ENCODE measurements at places on chromosomes 12 and 14.

DNA sequence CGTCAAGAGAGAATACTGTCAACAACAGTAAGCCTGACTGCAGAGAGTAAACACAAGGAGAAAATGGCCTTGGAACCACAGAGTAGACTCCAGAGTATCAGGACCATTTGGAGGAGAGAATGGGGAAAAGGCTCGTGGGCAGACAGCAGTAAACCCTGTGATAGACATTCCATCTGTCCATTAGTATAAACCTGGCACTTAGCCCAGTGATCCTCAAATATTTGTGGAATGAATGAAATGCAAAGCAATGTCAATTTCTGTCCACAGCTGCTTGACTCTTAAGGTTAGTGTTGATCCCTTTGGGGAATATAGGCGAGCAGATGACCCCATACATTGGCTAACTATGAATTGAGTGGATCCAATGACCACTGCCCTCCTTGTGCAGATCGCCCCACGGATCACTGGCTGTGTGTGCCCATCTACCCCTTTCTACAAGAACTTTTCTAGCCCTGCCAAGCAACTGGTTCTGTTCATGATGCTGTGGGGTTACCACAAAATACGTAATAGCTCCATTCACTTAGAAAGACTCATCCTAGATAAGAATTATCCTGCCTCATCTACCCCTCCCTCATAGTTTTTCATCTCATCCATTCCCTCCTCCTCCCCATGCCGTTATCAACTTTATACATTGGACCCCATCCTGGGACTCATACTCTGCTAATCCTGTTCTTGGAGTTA lies 846.8 kb downstream of the NRXN3 start:
- no peak for DNase-seq

DNA sequence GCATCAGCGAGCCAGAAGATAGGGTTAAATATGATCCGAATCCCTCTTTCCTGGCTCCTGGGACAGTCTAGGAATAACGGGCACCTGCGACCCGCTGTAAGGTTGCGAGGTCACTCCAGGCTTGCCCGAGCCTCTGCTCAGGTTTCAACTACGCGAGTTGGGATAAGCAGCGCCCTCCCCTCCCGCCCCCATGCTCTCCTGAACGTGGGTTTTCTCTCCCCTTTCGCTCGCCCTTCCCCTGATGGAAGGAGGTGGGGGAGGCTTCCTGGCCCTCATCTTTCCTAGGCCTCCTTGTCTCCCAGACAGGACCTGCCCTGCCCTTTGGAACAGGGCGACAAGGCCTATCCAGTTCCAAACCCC lies 753 bp upstream of the ATP5MC2 start:
- DNase-seq, result no peak

- DNase-seq, result peak; percentile 87
Measured at GRCh38 chr14:58439476-58439875, 12.0 kb downstream of the KIAA0586 start.

DNA sequence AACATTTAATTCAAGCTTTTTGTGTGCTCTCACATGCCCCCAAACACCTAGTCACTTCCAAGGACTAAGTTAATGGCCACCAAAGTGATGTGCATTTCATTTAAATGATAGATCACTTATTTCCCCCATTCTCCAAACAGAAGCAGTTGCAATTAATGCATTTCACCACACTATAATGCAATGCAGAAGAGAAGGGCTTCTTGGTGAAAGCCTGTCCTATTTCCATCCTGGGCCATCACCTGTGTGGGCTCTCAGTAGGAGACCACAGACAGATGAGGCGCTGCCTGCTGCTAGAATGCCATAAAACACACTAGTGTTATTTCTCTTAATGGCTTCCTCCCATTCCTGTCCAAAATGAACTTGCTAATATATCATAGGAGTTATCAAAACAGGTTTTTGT lies 151.2 kb downstream of the GPR65 start:
- DNase-seq, result no peak

DNA sequence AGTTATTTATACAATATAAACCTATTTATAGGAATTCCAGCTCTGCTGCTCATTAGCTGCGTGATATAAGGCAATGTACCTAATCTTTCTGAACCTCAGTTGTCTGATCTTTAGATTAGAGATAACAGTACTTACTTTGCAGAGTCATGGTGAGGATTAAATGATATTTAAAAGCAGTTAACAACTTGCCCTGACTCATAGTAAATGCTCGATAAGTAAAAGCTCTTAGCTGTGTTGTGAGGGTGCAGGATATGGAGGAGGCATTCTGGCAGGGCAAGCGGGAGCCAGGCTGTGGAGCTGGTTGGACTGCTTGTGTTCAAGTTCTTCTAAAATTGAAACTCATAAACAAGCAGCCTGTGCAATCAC lies 140.0 kb upstream of the PRICKLE1 start:
- no peak for DNase-seq

DNA sequence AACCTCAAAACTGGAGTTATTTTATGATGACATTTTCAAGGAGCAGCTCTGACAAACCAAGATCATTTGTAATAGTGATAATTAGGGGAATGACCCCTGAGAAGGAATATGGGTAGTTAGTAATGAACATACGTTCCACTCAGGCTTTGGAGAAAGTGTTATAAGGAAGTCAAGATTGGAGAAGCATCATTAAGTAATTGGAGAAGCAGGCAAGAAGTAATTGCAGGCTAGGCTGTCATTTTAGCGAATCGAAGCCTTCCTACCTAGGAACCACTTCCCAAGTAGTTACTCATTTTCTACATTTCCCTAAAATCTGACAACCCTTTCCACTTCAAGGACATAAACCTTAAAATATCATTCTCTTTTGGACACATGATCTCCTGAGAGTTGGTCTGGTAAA lies 1.2 kb downstream of the EDDM3B start:
- peak; percentile 45 for DNase-seq

- DNase-seq, result no peak
Measured at GRCh38 chr12:50614167-50614759, 109.5 kb downstream of the DIP2B start.

DNA sequence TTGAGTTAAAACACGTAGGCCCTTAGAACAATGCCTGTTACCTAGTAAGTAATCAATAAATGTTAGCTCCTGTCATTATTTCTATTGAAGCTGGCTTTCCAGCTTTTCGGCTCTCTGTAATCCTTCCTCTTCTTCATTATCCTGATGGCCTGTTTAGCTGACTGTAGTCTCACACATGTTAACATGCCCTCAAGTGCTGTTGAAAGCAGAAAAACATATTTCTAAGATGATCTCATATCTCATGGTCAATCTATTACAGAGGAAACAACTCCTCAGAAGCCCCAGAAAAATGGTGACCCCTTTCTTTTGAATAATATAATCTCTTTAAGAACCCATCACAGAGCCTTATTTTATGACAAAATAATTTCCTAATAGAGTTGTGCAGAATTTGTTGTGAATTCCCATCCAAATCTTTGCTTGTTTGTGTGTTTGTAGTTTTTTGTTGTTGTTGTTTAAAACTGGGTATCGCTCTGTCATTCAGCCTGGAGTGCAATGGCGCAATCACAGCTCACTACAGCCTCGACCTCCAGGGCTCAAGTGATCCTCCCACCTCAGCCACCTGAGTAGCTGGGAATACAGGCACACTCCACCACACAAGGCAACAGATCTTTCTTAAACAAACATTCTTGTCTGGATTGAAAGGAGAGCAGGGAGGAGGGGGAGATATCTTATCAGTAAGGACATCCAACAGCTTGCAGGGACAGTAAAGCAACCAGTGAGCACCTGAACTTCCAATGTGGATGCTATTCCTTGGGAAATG lies 242.5 kb upstream of the CAND1 start:
- no peak for DNase-seq

DNA sequence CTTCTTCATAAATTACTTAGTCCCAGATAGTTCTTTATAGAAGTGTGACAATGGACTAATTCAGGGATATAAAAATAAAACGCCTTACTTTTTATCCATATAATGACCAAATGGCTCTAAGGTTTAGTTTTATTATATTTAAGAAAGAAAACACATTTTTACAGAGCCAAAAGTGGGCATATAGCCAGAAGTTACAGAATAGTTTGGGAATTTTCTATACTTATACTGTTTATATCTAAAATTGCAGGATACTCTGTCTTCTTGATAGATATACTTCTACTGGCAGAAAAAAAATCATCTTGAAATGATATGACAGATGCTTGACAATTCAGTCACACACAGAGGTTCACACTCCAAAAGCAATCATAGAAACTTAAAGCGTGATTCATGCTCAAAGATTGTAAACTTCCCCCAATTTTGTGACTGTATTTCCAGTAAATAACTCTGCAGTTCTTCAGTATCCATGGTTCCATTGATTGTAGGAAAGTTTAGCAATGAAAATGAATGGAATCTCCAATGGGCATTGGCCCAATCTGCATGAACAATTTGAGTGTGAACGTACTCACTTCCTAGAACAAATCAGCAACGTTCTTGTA lies 307.8 kb downstream of the NOVA1 start:
- DNase-seq, result no peak

DNA sequence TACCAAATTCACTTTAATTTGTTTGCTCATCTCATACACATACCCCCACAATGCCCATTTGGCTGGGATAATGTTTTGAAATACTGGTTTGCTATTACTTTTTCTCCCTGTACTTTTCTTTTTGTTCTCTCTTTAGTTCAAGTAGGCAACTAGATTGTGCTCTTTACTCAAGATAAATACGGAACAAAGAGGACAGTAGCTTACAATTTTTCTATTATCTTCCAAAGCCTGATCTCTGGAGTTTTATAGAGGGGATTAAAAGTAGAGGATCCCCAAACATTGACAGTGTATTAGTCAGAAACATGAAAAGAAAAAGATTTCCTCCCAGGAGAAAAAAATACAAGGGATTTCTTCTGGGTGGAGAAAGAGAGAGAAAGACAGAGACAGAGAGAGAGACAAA lies 102.1 kb upstream of the FSCB start:
- DNase-seq, result no peak

DNA sequence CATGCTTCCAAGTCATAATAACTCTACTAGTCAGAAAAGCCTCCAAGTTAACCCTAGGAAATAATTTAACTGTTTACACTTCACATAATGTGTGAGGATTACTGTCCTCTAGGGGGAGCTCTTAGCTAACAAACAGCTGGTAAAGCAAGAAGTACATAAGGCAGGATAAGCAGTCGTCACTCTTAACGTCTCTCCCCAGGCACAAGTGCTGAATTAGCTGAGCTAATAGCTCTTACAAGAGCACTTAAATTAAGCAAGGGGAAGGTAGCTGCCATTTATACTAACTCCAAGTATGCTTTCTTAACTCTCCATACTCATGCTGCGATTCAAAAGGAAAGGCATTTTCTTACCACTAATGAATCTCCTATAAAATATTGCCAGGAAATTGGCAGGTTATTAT lies 79.3 kb upstream of the TSPAN11 start:
- DNase-seq, result peak; percentile 77

GRCh38 chr14:50599700-50600444 lies 39.9 kb downstream of the ATL1 start:
- DNase-seq, result peak; percentile 18

- no peak for DNase-seq
Measured at GRCh38 chr12:56840922-56841321, 77.8 kb downstream of the HSD17B6 start.

- DNase-seq, result no peak
Measured at GRCh38 chr12:51771008-51771407, 77.5 kb downstream of the FIGNL2 start.

- DNase-seq, result peak; percentile 64
Measured at GRCh38 chr14:76386944-76387782, 11.2 kb downstream of the ESRRB start.

DNA sequence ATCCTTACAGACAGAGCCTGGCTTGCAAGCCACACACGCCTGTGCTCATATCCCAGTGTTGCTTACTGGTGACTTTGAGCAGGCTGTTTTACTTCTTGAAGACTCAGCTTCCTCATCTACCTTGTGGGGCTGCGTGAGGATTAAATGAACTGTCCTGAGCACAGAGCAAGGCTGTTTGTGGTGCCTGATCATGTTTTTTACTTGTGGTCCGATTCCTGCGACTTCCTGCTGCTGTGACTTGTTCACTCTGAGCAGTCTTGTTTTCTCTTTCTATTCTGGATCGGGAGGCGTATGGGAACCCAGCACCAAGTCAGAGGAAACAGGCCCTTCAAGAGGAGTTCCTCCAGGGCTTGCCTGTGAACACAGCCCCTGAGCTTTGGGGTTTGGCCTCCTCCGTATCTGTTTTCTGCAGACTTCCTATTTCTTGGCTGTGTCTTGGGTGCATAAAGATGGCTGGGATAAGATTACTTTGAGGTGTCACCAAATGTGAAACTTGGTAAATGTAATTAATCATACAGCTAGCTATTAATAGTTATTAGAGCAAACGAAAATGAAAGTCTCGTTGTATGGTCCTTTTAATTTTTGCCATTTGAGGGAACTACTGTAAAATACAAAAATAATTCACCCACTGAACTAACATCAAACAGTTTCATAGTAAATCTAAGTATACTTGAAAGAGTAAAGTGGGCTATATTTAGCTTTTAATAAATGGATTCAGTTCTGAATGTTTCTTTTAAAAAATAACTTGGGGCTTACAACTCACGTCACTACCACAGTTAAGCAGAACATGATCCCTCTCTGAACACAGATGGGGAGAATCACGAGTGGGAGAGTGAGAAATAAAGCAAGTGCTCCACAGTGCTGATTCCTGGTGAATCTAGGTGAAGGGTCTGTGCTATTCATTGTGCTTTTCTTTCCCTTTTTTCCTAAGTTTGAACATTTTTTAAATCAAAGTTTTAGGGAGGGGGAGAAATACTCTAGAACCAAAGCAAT lies 251.5 kb downstream of the FOXN3 start:
- DNase-seq, result peak; percentile 85

DNA sequence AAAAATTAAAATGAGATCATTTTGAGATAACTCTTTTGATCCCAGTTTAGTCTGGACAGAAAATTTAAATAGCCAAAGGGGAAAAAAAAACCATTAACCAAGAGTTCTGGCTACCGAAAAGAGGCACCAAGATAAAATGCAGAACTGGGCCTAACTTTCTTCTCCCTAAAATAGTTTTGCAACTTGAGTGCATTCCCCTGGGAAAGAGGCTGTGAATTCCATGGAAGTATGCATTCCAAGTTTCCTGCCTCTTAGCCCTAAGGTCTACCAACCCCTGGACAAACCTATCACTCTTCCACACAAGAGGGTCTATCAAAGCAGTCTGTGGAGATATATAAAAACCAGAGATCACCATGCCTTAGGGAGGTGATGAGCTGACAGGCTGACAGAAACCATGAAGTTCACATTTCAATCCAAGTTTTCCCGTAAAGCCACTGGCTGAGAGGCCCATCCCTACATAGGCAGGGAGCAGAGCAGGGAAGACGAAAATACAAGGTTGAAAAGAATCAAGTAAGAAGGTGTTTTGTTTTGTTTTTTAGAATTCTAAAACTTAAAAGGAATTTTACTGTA lies 33.8 kb downstream of the DCP1B start:
- no peak for DNase-seq

GRCh38 chr14:51939226-51939625 lies 50.1 kb upstream of the RTRAF start:
- DNase-seq, result no peak

- peak; percentile 92 for DNase-seq
Measured at GRCh38 chr12:15563663-15564062, 225.5 kb downstream of the EPS8 start.

- no peak for DNase-seq
Measured at GRCh38 chr12:19474147-19474546, 34.9 kb downstream of the AEBP2 start.

GRCh38 chr14:97395068-97395467 lies 597.9 kb downstream of the VRK1 start:
- DNase-seq, result no peak

GRCh38 chr12:9763025-9763424 lies 2.3 kb upstream of the CD69 start:
- peak; percentile 81 for DNase-seq

- no peak for DNase-seq
Measured at GRCh38 chr14:60686865-60687264, 37.3 kb downstream of the SIX4 start.

- DNase-seq, result no peak
Measured at GRCh38 chr14:94031161-94031882, 5.2 kb downstream of the OTUB2 start.

- DNase-seq, result no peak
Measured at GRCh38 chr14:50656776-50657175, 11.3 kb downstream of the SAV1 start.
